NCI-H526 treated with DMSO at 0.1 percent for 48 hours (cell line): ENCODE measurements at places on chromosomes 7 and 10.

DNA sequence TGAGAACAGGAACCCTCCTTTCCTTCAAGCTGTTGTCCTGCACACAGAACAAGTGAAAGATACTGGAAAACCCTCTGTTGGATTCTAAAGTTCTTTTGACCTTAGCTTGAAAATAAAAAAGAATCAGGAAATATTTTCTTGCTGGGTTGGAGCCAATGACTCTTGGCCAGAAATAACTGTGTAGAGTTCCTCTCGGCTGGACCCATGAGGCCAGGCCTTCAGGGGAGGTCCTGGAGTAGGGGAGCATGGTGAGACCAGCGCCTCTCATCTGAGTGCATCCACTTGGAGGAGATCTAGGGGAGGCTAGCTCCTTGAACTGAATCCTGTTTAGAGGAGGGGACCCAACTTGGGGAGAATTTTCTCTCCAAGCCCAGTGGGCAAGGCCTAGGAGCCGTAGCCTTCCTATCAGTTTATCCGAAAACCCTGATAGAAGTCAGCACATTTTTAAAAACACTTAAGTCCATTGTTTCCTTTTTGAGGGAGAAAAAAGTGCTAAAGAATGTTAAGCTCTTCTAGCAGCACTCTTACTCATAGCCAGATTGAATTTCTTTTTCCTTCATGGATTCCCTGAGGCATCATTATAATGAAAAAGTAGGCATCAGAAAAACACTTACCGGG, 635.7 kb upstream of the ANKRD30A start:
- no peak for DNase-seq

GRCh38 chr7:137592232-137592896, 248.8 kb upstream of the PTN start:
- DNase-seq, result peak; percentile 34

GRCh38 chr10:35506741-35507140, 98.4 kb upstream of the GJD4 start:
- DNase-seq, result no peak

DNA sequence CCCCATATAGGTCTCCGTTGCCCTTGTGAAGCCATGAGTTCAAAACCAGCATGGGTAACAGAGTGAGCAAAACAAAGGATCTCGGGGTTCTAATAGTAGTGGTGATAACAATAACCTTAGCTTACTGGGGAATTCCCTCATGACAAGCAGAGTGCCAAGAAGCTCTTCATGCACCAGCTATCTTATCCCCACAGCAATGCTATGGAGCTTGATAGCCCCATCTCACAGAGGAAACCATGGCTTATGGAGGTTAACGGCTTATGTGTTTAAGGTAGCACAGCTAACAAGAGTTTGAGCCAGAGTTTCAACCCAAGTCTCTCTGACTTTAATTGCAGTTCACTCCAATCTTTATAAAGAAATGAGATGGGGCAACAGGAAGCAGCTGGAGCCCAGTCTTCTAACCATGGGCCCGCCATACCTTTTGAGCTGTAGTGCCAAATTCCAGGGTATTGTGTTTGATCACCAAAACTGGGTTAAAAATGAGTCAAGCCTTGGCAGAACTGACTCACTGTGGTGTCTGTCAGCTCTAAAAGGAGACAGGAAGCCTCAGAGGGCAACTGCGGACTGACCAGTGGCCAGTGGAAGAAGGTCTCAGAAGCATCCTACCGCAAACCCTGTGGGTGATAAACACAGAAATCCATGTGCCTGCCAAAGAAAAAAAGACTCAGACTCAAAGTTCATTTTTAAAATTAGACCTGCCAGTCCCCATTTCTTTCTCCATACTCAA, 16.5 kb upstream of the PLAU start:
- DNase-seq, result no peak

GRCh38 chr7:134440067-134440466, 18.8 kb downstream of the AKR1B1 start:
- no peak for DNase-seq

DNA sequence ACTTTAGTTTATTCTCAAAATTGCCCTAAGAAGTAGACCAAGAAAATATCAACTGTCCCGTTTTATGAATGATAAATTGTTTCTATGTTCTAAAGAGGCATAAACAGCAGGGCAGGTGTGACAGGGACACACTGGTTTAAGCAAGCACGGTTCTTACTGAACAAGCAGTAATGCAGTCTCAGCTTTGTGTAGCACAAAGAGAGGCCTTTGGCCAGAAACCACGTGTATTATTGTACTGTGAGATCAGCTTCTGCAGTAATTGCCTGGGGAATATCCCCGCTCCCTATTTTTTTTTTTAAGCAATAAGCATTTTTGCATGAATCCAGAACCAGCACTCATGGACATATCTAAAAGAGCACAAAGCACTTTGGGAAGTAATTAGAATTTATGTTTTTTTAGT, 255.4 kb downstream of the WDR11 start:
- DNase-seq, result no peak

GRCh38 chr10:8453587-8453986, 399.1 kb downstream of the GATA3 start:
- no peak for DNase-seq

DNA sequence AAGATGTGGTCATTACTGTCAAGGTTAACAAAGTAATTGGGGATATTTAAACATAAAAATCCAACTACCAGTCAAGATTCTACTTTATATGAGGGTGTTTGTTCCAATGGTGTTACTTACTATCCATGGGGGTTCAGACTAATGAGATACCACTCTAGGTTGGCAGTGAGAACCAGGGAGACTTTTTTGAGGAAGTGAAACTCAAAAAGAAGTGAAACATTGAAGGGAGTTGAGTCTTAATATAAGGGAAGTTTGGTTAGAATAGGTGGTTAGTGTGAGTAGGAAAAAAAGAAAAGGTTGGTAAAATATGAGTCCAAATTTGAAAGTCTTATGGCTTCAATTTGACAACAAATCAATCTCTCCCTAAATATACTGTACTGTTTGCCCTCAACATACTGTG, 123.6 kb upstream of the ANK3 start:
- DNase-seq, result no peak

- no peak for DNase-seq
Measured at GRCh38 chr10:74824900-74825370, 1.5 kb upstream of the KAT6B start.

GRCh38 chr7:46279290-46279689, 358.2 kb upstream of the IGFBP3 start:
- DNase-seq, result no peak

DNA sequence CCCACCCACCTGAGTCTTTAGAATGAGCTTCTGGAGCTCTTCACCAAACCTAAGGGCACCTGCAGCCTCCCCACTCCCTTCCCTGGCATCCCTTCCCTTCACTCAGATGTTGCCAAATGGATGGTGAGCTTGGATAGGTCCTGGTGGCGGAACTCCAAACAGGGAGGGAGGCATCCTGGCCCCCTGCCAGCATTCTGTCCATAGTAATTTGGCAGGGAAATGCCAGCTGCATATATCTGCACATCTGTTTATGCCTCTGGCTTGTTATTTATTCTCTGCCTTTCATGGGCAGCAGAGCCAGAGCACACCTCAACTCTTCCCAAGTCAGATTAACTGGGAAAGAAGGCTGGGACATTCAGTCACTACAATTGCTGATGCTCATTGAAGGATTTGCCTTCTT, 18.1 kb downstream of the KAZALD1 start:
- DNase-seq, result no peak

DNA sequence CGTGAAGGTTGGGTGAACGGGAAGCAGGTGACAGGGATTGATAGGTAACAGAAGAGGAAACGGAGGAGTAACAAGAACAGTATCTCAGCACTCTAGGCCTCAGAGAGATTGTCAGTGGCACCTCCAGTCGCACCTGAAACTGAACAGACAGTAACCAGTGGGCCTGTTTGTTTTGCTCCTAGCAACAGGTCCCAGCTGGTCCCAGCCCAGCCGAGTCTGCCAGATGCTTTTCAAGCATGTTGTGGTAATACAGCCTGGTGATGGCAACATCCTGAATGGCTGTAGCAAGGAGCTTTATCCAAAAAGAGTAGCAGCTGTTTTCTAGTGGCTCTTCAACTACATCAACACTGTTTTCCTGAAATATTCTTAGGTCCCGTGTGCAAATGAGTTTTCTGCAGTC, 4.7 kb downstream of the CACNB2 start:
- DNase-seq, result no peak

DNA sequence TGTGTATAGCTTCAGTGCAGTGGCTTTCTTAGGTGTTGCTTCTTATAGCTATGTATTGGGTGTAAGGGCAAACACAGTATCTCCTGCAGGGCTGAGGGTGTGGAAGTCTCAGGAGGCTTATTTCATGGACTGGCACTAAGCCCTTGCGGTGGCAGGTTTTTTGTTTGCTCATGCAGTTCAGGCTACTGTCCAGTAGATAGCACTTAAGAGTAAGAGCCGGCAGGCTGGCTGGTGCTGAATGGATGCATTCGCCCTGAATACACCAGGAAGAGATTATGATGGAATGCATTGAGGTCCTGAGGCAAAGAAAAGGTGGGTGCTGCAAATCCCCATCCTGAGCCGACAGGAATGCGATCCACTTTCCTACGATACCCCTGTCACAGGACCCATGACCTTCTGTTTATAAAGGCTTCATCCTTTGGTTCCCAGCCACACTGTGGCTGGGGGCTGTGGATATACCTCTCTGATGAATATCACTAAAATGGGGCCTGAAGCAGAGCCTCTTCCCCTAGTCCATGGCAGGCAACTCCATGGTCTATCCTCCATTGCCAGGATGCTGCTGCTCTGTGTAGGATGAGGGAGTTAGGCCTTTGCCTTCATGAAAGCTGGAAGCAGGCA, 44.9 kb downstream of the ANXA8 start:
- peak; percentile 16 for DNase-seq

GRCh38 chr10:15131330-15131729, 34.2 kb downstream of the RPP38 start:
- no peak for DNase-seq

DNA sequence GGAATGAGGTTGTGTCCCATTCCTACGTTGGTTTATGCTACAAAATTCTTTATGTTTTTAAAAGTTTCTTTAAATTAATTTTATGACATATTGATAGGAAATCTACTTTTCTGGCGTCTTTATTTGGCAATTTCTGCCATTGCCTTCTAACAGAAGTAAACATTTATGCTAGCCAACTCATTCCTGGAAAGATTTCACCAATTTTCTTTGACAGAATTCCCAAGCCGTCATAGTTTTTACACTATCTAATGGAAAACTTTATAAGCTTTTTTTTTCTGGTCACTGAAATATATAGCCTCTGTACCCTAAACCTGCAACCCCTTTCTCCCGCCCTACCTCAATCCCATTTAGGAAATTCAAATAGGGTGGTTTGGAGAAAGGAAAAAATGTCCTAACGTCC, 6.1 kb upstream of the TCAF1 start:
- no peak for DNase-seq

DNA sequence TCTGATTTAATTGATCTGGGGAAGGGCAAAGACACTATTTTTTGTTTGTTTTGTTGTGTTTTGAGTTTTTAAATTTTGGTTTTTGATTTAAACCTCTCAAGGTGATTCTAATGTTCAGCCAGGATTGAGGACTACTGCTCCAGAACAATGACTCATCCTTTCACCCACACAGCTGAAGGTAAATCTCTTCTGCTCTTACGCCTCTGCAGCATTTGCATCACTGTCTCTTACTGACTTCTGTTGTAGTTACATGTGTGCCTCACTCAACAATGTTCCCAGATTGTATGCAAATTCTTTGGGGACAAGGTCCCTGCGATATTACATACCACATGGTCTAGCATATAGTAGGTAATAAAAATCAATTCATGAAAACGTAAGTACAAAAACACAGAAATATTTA, 467.5 kb upstream of the LRRN3 start:
- DNase-seq, result peak; percentile 58

DNA sequence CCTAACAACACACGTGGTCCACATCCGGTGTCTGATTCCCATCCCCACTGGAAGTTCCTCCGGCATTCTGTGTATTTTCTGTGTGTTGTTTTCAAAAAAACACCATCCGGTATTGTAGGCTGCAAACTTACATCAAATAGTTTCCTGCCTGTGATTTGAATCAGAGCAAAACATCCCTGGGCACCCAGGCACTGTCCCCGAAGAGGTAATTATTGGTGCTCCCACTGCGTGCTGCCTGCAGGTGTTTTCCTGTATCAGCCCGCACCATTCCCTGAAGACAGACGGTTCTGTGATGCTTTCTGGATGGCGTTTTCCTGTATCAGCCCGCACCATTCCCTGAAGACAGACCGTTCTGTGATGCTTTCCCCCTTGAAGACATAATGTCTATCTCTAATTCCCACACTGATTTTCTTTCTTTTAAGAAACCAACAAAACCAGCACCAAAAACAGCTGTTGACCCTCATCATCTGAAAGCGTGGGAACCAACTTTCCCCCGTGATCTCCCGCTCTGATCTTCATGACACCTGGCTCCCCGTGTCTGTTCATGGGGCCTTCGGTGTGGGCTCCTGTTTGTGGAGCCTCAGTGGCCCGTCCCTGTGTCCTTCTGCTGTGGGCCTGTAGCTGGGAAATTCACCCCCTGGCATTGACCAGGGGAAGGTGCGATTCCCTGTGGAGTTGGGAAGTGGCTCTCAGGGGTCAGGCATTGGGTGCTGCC, 205.3 kb downstream of the ADARB2 start:
- DNase-seq, result no peak

- DNase-seq, result no peak
Measured at GRCh38 chr7:92737706-92738105, 98.7 kb downstream of the CDK6 start.

DNA sequence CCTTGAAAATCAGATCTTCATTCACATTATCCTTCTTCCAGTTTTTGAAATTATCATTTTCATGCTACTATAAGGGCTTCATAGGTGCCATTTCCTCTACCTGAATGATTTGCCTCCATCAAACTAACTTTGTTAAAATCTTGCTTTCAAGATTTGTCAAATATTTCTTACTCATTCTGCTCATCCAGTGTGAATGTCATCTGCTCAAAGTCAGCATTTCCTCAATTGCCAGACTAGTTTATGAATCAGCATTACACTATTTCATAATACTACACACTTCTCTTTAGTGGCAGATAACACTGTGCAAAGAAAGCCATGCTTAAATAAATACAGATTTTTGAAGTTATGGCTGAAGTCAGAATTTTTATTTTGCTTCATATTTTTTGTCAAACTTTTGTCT, 21.3 kb upstream of the LIPF start:
- DNase-seq, result no peak

DNA sequence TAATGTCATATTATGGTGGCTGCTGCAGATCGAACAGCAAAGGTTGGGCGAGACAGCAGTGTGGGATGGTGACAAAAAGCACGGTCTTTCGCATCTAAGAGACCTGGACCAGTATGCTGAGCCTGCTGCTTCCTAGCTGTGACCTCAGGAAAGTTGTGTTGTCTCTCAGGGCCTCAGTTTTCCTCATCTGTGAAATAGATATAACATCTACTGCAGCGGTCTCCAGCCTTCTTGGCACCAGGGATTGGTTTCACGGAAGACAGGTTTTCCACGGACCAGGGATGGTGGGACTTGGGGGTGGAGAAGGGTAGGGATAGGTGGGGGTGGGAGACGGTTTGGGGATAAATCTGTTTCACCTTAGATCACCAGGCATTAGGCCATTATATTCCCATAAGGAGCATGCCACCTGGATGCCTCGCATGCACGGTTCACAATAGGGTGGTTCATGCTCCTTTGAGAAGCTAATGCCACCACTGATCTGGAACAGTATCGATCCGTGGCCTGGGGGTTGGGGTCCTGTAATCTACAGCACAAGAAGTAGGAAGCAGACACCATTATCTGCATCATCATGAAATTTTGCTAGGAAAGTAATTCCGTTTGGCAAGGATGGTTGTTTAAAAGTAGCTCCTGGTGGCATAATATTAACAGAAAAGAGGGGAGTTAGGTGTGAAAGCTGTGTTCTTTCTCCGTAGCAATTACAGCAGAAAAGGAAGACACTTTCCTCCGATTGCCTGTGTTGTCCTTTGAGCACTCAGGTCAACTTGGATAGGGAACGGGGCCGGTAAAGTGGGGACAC, 10.8 kb downstream of the KLF6 start:
- no peak for DNase-seq

- DNase-seq, result no peak
Measured at GRCh38 chr10:49611816-49612512, 1.9 kb downstream of the SLC18A3 start.
